ENCODE measurements at places on chromosomes 3 and 15.

- no peak for DNase-seq
These were observed 750.5 kb upstream of the GRM7 start for GRCh38 chr3:6110451-6110850.

- DNase-seq = peak; percentile 99
These were observed 151.2 kb downstream of the OPA1 start for GRCh38 chr3:193744048-193744821.

DNA sequence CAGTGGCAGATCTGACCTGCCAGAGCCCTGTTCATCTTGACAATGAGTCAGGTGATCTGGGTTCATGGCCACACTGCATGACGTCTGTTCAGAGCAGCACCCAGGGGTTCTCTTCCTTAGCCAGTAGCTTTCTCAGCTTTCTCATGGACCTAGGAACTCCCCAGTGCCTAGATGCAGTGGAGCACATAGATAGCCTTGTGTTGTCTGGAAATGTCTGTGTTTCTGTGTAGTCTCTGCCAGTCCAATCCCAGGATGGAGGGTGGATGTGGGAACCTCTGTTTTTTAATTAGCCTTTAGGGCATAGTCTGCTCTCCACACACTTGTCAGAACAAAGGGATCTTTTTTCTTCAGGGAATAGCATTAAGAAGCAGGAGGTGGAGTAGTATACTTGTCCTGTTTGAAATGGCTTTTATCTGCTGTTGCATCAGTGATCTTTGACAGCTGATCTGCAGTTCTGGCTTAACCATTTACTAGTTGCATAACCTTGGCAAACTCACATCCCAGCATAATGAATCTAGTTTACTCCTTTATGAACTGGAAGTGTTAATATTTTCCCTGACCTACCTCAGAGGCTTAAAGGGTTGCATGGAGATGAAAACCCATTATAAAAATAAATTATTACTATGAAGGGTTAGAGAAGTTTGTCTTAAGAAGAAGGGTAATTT is 16.1 kb upstream of the CACNA1D start:
- DNase-seq = no peak

DNA sequence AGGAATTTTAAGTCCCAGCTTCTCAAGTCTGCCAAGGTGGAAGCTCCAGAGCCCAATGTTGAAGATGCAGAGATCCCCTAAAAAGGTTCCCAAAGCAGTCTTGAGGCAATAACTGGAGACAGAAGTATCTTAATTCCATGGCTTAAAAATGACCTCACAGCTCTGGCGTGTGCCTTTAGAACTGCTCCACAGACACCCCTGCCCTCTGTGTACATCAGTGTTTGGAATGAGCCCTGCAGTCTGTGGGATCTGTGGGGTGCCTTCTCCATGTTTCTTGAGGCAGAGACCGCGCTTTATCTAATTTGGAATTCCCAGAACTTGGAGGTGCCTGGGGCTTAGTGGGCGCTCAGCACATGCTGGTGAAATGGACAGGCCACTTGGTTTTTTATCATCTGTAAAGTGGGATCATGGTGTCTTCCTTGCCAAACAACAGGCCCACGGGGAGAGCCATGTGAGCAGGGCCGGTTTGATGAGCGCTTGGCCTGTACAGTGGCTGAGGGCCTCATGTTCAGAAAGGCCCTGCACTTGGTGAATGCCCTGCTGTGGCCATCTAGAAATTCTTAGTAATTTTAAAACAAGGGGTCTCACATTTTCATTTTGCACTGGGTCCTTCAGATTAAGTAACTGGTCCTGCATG is 7.1 kb downstream of the ITGA11 start:
- DNase-seq = no peak

DNA sequence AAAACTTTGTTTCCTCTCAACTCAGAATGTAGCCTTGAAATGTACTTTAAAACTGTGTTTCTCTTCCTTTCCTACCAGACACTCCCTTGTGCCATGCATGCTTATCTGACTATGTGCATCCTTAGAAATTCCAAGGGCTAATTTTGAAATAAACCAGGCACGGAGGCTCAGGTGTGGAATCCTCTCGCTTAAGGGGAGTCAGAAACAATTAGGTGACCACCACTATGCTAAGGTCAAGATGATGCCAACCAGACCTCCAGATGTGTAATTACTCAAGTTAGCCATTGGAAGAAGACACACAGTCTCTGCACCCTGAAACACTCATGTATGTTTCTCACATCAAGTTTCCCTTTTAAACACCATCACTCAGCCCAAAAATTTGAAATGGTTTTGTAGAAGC is 572.1 kb downstream of the VGLL3 start:
- no peak for DNase-seq

DNA sequence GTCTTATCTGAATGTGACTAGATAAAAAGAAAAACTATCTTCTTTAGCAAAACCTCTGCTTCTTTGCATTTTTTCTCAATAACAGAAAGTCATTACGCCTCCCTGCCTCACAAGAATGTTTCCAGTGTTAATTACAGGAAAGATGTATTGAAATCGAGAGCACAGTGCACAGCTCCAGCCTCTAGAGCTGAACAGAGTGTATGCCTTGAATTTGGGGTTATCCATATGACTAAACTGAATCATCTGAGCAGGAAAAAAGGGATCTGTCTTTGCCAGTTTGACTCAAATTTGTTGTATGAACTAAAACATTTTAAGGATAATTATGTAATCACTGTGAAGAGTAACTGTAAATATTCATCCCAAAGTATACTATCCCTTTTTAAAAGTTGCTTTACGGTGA is 149.1 kb upstream of the CGNL1 start:
- no peak for DNase-seq

- DNase-seq = no peak
These were observed 39.3 kb downstream of the FBLN2 start for GRCh38 chr3:13588221-13588701.

DNA sequence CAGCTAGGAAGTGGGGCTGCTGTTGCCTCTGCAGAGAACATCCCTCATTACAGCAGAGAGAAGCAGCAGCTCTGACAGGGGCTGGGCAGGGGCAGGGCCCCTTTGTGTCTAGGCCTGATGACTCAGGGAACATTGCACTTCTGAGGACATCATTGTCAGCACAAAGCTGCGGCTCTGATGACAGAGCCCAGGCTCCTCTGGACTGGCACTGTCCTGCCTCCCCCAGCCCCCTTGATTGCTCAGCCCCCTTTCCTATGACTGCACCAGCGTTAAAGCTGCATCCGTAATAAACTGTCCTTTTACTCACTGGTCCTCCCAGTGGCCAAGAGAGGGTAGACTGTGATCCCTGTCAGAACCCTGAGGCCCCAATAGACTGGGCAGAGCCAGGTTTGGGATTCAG is 18.3 kb downstream of the TRH start:
- no peak for DNase-seq

DNA sequence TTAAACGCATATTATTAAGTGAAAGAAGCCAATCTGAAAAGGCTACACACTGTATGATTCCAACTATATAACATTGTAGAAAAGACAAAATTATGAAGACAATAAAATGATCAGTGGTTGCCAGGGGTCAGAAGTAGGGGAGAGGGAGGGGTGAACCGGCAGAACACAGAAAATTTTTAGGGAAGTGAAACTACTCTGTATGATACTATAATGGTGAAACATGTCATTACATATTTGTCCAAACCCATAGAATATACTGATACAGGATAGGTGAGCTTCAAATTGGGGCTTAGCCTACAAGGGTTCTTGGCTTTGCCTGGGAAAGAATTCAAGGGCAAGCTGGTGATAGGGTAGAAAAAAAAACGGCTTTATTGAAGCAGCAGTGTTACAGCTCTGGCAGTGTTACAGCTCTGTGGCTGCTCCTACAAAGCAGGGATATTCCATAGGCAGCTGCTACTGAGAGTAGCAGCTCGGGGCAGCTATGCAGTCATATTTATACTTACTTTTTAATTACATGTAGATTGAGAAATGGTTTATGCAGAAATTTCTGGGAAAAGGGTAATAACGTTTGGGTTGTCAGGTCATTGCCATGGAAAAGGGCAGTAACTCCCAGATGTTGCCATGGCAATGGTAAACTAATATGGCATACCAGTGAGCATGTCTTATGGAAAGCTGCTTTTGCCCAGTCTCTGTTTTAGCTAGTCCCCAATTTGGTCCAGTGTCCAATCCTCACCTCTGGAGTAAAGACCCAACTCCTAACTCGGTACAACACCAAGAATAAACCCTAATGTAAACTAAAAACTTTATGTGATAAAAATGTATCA is 125.1 kb upstream of the SLC25A36 start:
- DNase-seq = peak; percentile 42

- no peak for DNase-seq
These were observed 53.2 kb upstream of the FNDC3B start for GRCh38 chr3:171986176-171986575.

GRCh38 chr15:51380999-51381806 is 39.7 kb downstream of the GLDN start:
- peak; percentile 80 for DNase-seq

GRCh38 chr15:87944050-87944449 is 312.5 kb downstream of the NTRK3 start:
- DNase-seq = no peak

DNA sequence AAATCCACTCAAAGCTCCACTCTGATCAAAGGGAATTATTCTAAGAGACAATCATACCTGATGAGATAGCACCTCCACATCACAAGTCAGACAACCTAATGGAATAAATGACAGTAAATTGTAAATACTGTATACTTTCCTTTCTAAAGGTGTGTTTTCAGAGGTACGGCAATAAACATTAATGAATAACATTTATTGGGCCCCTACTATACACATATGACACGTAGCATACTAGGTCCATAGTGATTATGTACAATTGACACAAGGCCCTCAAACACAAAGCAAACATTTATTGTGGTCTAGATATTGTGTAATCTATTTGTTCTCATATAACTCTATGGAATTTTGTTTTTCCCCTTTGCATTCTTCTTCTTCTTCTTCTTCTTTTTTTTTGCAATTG is 429.8 kb downstream of the FOXP1 start:
- DNase-seq = no peak

DNA sequence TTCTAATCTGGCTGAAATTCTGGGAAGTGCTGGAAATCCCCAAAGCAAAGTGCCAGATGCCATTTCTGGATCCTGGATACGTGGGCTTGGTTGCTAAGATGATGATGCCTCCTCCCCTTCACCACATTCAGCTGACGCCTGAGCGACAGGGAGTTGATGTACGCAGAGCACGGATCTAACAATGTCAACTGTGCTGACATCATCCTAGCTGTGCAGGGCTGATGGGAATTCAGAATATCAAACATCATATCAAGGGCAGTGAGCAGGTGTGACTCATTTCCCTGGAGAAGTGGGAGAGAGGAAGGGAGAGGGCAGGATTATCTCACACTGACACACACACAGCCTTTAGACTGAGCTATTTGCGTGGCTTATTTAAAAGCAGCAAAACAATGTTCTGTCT is 92.6 kb upstream of the ZBTB20 start:
- DNase-seq = peak; percentile 97

Data from NCI-H146 (cell line).